Nucleus accumbens (tissue), 56 donors: ENCODE measurements at places on chromosomes 2 and 18.

DNA sequence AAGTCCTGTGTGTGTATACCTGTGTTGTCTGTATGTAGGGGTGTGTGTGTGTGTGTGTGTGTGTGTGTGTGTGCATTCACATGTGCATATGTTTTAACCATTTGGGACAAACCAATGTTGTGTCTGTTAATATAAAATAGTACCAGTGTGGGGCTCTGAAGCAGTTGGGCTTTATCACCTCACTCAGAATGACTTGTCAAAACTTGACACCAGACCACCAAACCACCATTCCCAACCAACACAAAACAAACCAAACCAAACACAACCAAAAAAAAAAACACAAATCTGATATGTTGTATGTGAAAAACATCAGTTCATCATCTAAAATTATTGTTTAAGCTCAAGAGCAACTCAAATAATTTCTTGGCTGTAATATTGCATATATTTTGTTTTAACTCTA, 42.1 kb downstream of the CALCRL start:
- DNase-seq: no peak

DNA sequence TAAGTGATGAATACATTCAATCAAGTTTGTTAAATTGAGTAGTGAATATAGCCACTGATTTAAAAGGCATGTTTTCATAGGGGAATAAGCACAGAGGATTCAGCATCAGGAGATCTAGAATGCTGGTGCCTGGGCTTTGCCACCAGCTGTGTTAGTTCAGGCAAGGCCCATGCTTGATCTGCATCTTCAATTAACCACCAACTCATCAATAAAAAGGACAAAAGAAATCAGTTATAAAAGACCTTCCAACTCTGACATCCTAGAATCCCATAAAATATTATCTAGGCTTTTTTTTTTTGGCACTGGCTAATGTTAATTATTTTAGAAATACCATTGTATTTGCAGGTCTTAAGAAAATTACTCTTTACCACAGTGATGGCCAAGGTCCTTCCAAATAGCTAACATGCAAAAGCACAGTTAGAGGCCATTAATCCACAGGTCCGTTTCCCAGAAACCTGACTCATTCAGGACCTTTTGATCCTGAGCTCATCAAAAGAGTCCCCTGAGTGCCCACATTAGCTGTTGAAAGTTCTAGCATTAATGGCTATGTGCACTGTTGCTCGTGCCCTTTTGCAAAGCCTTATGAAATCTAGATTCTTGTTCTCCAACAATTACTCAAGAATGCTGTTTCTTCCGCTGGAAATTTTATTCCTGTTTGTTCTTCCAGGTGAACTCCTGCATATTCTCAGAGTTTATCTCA, 170.0 kb downstream of the CYRIA start:
- no peak for DNase-seq

DNA sequence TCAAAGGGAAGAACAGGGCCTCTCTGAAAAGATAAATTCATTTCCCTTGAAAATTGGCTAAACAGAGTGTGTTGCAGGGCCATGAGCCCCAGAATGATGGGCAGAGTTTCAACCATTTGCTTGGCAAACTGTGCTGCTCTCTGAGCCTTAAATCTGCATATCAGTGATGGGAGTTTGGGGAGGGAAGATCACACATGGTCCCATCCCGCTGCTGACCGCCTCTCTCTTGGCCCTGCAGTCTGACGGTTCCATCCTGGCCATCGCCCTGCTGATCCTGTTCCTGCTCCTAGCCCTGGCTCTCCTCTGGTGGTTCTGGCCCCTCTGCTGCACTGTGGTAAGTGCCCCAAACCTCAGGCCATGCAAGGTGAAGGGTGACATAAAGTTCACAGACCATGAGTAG, 139.0 kb downstream of the ANTXR1 start:
- DNase-seq: no peak

- DNase-seq: no peak
Measured at GRCh38 chr2:191250400-191250799, 5.2 kb downstream of the MYO1B start.

GRCh38 chr2:105697781-105698449, 46.8 kb upstream of the NCK2 start:
- no peak for DNase-seq

DNA sequence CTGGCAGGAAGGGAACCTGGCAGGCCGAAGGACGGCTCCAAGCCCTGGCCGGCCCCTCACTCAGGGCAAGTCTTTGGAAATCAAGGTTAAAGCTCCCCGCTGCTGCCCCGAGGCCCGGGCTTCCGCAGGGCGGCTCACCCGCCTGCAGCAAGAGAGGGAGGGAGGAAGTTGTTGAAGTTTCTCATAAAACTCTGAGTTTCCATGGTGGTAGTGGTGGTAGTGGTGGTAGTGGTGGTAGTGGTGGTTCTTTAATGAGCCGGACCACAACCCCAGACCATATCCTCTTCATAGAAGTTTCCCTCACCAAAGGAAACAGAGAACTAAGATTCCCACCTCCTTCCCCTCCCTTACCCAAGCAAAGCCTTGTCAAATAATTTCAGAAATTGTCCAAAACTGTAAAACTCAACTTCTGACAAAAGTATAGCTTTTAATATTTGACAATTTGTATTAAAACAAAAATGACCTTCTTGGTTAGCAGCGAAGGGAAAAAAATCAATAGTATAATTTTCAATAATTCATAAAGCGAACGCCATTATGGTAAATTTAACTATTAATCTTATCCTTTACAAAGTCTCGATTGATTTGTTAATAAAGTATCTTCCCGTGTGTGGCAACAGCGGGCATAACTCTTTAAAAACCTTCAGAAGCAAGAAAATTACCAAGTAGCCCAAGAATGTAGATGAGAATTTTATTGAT, 1.5 kb upstream of the HOXD10 start:
- DNase-seq: no peak

DNA sequence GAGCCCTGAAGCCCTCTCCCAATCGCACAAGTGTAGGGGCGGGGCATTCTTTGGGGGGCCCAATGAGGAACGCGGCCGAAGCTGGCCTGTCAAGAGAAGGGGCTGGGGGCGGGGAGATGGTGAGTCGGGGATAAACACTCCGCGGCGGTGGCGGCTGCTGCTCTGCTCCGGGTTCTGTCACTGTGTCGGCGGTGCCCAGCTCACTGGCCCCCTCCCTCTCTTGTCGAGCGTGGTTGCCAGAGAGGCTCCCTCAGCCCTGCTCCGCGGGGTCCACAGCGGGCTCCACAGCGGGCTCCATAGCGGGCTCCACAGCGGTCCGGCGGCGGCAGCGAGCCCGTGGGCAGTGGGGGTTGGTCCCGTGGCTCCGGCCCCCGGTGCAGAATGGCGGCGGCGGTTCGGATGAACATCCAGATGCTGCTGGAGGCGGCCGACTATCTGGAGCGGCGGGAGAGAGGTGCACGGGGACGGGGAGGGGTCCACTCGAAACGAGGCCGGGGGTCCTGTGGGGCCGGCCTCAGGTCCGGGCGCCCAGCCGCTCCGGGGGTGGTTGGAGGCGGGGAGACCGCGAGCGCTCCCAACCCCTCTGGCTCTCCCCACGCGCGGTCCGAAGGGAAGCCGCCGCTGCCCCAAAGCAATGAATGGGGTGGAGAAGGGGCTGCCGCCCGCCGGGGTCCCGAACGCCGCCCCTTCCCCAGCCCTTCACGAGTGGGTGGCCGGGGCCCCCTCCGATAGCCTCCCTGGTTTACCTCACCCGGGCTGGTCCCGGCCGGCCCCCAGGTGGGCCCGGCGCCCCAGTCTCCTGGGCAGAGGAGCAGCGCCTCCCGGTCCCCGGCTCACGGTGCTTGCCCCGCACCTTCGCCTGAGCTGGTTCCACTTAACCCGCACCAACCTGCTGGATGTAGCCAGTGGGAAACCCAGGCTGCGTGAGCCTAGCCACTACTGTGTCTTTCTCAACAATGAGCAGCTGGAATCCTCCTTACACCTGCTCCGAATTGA, at the start of gene MXD1:
TSS of gene MXD1 (plus strand) at position 160 of the 996 bp plus-strand sequence. CDS start at position 382, 222 bp downstream.
- DNase-seq: peak; percentile 26

DNA sequence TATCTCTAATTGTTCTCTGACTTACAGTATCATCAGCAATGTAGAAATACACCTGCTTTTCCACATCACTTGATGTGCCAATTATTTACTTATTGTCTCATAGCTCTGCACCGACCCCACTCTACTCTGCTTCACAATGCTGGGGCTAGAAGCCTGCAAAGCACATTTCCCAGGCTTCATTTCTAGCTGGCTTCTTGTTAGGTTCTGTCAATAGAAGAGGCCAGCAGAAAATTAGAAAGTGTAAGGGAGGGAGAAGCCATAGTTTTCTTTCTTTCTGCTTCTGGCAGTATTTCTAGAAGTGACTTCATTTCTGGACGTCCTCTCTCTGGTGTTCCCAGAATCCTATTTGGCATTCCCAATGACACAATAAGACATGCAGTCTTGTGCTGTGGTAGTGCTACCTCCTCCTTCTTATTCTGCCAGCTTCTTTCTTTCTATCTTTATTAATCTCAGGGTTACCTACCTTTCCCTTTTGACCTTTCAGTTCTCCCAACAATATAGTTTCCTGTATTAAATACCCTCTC, 12.5 kb upstream of the TANC1 start:
- no peak for DNase-seq

DNA sequence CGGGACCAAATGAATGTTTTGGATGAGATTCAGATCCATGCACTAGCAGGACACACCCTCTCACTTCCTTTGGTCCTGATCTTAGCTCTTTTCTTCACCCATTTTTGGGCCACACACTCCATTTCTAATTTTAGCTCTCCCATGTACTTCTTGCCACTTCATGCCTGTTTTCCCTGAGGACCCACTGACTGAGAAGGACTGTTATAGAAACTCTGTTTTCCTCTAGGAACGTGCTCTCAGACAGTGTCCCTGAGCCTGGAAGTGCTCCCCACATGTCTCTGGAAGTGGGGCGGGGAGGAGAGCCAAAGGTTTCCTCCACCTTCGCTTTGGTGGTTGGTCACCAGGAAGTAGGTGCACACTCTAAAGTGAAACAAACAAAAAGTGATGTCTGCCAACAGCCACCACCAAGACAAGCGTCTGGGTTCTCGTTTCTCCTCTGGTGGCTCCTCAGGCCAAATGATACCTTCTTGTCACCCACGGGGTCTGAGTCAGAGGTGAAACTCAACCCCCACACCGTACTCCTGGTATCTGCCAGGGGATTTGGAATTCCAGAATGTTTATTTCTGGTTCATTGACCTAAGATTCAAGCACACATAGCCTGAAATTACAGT, 74.7 kb downstream of the MERTK start:
- DNase-seq: no peak

DNA sequence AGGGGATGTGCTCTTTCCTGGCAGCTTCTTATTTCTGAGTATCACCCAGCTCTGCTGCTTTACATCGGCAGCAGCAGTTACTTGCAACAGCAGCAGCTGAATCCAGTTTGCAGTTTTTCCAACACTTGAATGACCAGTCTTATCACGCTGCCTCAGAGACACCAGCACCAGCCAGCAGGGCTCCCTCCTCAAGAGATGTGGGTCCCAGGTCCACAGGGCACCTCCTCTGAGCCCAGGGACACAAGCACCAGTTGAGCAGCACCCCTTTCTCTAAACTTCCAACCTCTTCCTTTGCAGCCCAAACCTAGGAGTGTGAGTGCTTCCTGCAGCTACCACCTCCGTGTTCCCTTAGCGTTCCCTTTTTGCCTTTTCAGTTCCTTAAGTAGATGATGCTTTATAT, 50.4 kb upstream of the YPEL5 start:
- DNase-seq: no peak

DNA sequence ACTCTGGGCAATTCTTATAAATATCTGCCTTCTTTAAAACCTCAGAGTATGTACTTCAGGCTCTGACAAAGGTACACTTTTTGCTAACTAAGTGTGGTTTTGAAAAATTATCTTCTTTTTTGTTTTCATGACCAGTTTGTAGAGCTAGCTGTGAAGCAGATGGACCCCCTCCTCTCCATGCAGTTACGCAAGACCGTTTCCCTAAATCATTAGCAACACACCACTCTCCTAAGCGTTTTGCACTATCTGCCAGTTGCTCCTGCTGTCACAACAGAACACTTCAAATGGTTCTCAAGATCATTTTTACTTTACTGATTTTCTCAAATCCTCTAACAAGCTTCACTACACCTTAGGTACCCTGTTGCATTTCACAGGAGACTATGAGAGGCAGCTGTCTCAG, 53.3 kb downstream of the GULP1 start:
- no peak for DNase-seq

GRCh38 chr2:8303322-8303832, 378.5 kb upstream of the ID2 start:
- DNase-seq: peak; percentile 38
